Ureter (tissue), 1 donor: ENCODE measurements at places on chromosomes 3 and 15.
A peak's percentile ranks its signal among the peaks of the same experiment; 100 is the strongest.

GRCh38 chr3:138051947-138052802 lies 42.2 kb downstream of the CLDN18 start:
- no peak for DNase-seq

DNA sequence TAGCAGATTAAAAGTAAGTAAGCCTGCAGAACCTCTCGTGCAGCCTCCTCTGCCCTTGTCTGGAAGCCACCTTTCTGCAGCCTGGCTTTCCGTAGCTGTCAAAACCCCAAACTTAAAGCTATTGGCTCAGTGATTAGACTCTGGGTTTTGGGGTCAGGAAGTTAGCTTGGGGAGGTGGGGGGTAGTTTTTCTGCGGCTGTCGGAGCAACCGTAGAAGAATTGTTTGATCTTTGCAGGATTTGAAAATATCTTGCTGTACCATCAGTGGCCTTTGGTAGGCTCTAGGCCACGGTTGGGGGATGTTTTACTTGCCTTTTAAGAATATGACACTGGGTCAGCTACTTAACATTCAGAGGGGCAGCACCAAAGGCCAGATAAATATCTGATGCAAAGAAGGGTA lies 88.4 kb upstream of the RASGRP1 start:
- no peak for DNase-seq

DNA sequence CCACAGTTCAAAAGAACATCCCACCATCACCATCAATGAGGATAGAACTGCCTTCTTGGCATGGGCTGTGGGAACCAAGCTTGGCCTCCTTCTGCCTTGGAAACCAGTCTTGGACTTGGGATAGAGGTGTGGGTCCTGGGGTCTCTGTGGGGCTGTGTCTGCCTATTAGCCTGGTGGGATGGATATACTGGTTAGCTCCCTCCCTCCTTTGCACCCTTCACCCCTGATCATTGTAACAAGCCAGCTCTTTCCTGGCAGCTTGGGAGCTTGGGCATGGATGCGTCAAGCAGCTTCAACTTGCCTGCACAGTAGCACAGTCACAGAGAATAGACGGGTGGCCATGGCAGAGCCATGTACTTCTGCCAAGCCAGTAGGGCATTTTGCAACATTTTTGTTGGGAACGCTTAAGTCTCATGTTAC lies 65.2 kb downstream of the SMAD6 start:
- no peak for DNase-seq

DNA sequence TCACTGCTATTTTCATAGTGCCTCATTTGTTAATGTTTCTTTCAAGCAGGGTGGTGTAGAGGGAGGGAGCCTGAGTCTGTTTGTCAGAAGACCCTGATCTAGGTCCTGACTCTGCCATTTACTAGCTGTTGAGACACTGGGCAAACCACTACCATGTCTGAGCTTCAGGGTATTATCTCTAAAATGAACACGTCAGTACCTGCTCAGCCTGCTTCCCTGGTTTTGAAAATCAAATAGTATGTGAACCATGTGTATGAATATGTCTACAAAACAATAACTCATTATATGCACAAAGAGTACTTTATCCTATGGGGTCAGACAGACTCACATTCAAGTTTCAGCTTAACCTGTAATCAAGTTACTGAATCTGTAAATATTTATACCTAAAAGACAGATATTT lies 25.1 kb downstream of the SYNPR start:
- DNase-seq: no peak

DNA sequence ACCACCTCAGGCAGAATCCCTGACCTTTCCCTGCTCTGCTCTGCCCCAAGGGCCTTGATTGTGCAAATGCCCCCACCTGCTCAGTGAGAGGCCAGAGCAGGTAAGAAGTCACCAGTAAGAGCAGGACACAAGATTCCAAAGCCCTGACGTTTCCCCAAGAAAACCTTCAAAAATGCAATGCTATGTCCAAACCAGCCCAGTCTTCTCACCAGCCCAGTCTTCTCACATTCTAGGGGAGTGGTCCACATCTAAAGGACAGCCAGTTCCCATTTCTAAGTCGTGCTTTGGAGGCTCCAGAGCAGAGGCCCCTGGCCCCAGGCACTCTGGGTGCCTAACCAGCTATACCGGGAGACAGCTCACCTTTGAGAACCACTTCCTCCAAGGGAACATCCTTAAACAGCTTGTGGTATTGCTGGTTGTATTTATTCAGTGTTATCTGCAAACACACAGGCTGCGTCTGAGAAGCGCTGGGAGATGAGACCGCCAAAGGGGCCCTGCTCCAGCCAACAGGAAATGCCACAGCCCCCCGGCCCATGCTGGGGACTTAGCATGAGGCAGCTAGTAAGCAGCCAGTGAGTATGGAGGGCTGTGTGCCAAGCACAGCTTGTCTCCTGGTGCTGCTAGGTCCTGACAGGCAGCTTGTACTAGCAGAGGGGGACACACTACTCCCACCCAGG lies 29.3 kb downstream of the GRAMD2A start:
- DNase-seq: no peak

DNA sequence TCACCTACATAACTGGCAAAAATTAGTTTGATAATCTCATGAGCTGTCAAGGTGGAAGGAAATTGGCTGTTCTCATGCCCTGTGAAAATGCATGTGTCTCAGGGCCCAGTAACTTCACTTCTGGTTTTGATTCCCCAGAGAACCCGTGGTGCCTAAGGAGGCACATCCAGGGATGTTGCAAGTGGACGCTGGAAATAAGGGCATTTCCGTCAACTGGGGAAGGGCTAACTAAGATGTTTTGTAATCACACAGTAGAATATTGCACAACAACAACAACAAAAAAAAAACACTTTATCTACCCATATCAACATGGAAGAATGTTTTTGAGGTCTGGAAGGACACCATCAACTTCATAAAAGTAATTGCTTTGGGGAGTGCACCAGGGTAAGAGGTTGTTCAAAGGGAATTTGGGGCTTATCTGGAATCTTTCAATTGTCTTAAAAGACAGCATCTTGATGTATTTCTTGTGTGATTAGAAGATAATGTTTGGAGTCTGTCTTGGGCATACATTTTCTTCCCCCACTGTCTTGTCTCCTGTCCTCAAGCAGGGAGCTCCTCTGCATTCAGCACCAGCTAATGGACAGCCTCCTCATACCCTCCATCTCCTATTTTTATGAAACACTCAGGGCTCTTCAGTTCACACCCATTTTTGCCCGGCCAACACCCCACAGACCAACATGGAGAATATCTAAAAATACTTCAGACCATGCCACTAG lies 37.2 kb upstream of the PRR20G start:
- no peak for DNase-seq

DNA sequence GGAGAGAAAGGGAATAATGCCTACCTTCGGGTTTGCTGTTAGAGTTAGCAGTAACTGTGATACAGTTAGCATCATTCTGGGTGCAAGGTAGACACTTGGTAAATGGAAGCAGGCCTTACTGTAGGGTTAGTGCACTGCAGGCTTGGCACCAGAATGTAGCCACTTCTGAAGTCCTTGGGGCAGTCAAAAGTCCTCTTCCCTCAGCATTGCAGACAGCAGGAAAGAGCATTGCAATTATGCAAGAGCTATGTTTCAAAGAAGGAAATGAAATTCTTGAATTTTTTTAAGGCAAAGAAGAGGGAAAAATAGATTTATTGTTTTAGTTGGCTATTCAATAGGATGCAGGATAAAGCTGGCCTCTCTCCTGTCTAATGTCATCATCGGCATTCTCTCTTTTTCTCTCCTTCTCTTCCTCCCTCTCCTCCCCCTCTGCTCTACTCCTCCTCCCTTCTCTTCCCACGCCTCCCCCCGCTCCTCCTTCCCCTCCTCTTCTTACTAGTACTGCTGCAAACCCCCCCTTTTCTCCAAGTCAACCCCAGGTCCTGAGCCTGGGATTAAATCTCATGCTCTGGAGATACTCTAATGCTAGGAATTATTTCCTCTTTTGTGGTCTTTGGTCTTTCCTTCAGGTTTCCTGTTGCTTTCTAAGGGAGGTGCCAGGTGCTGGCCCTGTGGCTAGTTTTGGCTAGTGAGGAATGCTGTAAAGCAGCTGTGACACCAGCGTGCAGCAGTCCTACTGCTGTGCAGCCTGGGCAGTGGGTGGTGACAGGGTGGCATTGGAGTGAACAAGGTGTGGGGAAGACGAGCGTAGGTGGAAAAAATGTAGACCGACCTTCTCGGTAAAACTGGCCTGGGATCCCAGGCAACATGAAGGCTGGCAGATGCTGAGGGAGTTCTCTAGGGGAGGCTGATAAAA lies 21.7 kb downstream of the EEFSEC start:
- no peak for DNase-seq

DNA sequence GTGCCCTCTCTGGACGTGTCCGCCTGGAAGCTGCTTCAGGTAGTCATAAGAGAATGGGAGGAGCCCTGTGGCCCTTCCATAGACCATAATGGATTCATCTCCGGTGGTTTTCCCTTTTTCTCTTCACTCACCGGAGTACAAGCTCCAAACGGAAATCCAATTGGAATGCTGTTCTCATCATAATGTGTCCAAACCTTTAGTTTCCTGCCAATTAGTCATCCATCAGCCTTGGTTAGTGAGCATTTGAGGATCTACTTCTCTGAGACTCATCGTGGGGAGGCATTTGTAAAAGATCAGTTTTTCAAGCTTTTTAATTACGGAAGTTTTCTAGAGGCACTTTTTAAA lies 34.9 kb downstream of the ABHD2 start:
- DNase-seq: no peak

DNA sequence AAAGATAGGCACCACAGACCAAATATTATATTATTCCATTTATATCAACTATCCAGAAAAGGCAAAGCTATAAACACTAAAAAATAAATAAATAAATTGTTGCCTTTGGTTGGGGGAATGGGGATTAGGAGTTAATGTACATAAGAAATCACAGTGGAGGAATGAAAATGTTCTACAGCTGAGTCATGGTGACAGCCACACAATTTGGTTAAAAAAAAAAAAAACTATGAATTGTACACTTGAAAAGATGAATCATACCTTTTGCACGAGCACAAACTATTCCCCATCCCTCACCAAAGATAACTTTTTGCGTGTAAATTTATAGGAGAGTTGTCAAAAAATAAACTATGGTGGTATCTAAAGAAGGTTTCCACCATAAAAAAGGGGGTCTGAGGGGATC lies 103.2 kb downstream of the TBC1D5 start:
- no peak for DNase-seq

GRCh38 chr3:133368371-133369067 lies 31.3 kb upstream of the BFSP2 start:
- no peak for DNase-seq

DNA sequence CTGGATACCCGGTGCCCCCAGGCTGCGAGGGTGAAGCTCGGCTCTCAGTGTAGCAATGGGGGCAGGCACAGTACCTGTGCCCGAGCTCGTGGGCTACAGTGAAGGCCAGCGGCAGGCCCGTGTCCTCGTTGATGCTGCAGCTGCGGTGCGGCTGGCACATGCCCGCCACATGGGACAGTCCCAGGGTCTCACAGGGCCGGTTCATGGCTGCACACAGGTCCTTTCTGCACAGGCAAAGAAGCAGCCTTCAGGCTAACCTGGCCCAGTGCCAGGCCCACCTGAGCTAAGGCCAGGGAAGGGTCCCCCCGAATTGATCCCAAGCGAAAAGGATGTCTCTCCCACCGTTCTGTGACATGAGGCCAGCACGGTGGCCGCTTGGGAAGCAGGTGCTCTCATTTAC lies 21.6 kb downstream of the ADAMTS7 start:
- DNase-seq: no peak

DNA sequence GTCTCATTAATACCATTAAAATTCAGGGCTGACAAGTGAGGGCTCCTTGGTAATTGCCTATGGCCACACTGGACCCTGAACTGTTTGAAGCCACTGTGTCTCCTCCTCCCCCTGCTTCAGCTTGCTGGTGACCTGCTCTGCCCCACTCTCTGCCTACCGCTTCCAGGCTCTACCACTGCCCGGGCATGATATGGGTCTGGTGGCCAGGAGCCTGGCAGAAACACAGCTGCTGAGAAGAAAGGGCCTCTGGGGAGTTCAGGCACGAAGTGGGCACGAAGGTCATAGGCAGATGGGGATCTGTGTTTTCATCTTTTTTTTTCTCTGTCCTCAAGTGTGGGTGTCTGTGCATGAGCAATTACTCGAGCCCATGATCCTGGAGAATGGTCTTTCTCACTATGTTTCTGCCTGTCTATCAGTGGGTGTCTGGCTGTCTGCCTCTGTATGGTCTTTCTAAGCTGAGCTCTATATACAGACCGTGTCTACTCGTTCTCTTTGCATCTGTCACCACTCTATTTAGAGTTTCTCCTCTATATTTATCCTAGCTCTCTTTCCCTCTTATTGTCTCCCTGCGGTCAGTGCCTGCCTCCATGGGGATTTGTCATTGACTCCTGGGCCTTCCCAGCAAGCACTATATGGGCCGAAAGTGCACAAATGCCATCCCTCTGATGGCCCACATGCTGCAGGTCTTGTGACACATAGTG lies 42.1 kb upstream of the EPHB1 start:
- peak; percentile 22 for DNase-seq

GRCh38 chr3:59185591-59186369 lies 136.0 kb upstream of the CFAP20DC start:
- DNase-seq: no peak

- DNase-seq: no peak
Measured at GRCh38 chr3:60402931-60403330, 848.3 kb downstream of the FHIT start.

GRCh38 chr3:38542401-38543298 lies 46.5 kb downstream of the EXOG start:
- DNase-seq: no peak

DNA sequence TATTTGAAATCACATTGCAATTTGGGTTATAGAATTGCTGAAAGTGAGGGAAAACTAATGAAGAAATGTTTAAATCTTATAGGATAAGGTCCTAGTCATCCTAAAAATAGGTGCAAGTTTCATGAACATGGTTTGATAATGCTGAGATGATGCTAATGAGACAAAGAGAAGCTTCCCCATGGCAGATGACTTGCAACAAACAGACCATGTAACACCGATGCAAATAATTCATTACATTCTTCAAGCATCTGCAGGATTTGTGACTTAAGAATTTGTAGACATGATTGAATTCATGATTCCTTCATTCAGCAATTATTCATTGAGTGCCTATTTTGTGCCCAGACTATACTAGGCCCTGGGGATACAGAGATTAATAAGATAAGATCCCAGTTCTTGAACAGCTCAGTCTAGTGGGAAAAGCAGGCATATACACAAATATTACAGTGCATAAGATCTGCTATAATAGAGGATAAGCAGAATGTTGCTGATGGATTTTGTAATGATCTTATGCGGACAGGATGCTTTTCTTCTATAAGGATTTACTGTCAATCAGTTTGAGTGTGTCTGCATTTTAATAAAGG lies 367.9 kb upstream of the GBE1 start:
- DNase-seq: no peak

GRCh38 chr3:53921296-53921695 lies 29.6 kb upstream of the SELENOK start:
- DNase-seq: no peak
